ENCODE measurements at places on chromosomes 3 and 15. TPM values are rescaled to one million over a fixed set of nuclear protein-coding genes. Genes with fewer than 3 reads are reported as not detected.
A peak's percentile ranks its signal among the peaks of the same experiment; 100 is the strongest.

DNA sequence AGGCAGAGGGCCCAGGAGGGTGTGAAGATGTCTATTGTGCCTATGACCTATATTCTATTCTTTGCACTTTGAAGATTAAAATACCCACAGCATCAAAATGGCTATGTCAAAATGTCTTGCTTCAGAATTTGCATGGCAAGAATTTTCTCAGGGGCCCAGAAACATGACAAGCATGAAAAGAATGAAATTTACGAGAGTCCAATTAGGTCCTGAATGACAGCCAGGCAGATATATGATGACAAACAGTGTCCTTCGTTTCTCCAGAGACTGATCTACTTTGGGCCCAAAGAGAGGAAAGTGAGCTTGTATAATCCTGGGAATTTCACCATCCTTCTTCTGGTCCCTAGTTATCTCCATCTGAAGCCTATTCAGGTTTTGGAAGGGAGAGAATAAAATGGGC is 609.9 kb downstream of the FHIT start:
- no peaks in the 10 kb centered on the region for H3K4me1 ChIP-seq
- H3K27ac ChIP-seq: no peak overlapping the region
- H3K4me3 ChIP-seq: no peak overlapping the region
- H3K27me3 ChIP-seq: no peaks in the 10 kb centered on the region

GRCh38 chr3:195071011-195071728 is 199.8 kb downstream of the XXYLT1 start:
- H3K4me3 ChIP-seq: no peak overlapping the region
- no peaks in the 10 kb centered on the region for H3K27me3 ChIP-seq
- peaks cover 9% of the 10 kb centered on the region for H3K4me1 ChIP-seq
- H3K27ac ChIP-seq: peak overlapping the region; percentile 55

Gene SGO1
- total RNA-seq: 0.38 TPM

Gene SLC22A13
- not detected for total RNA-seq

- no peaks in the 10 kb centered on the region for H3K4me1 ChIP-seq
- no peaks in the 10 kb centered on the region for H3K36me3 ChIP-seq
- DNase-seq: no peak
- no peak overlapping the region for H3K27ac ChIP-seq
- no peak overlapping the region for H3K4me3 ChIP-seq
- H3K27me3 ChIP-seq: no peaks in the 10 kb centered on the region
These were observed 292.0 kb upstream of the NECTIN3 start for GRCh38 chr3:110779581-110779980.

DNA sequence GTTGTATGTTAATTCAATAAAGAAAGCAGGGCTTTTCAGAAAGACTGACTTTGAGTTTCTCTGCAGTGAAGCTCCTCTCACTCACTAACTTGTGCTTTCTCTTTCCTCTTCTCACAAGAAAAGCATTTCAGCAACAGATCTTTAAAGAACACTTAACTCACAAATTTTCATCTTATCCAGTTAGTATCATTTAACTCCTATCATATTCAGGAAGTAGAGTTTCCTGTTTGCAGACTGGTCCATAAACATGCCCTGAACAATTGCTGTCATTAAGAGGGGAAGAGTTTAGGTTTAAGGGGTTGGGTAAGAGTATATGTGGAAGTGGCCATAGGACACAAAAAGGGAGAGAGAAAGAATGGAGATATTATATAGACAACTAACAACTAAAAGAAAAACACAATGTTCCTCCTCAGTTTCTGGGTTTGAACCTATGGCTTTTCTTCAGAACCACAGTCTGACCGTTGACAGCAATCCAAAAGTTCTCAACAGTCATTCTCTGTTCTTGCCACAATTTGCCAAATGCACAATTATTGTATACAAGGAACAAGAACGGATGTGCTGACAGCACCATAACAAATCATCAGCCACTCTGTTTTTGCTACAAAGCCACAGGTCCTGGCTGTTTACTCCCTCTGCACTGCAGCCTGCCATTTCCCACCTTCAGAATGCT is 63.9 kb downstream of the CHAC1 start:
- no peak overlapping the region for H3K4me3 ChIP-seq
- H3K27me3 ChIP-seq: no peaks in the 10 kb centered on the region
- peaks cover 57% of the 10 kb centered on the region for H3K4me1 ChIP-seq
- no peak for DNase-seq

Gene CFAP100
- not detected for total RNA-seq

DNA sequence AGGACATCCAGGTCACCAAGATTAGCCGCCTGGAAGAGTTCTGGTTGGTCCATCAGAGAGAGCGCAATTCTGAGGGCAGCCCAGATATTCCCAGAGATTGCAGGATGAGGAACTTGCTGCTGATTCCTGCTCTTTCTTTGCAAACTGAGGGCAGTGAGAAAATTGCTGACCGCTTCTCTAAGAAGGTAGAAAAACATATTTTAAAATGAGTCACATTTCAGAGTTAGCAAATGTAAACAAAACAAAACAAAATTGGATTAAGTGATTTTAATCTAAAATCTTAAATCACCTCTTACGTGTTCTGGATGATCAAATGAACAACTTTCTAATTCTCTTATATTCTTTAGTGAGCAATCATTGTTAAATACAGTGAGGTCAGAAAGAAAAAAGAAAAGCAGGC is 149.0 kb downstream of the USP13 start:
- H3K27ac ChIP-seq: no peak overlapping the region
- no peaks in the 10 kb centered on the region for H3K27me3 ChIP-seq
- DNase-seq: no peak
- H3K4me1 ChIP-seq: no peaks in the 10 kb centered on the region
- no peaks in the 10 kb centered on the region for H3K36me3 ChIP-seq

Data from left ventricle myocardium inferior (tissue), 1 donor.